ENCODE measurements at places on chromosomes 5 and 9.

DNA sequence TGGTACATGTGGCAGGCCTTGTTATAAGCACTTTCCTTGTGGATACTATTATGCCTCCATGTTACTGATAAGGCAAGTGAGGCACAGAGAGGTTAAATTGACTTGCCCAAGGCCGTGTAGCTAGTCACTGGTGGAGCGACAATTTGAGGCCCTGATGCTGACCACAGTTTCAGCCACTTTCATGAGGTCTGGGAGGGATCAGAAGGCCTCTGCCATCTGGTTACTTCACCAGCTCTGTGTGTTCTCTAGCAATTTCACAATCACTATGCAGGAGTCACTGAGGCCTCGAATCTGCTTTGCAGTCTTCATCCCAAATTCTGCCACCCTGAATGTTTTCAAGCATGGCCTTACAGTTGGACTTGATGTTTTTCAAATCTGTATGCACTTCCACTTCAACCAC, 9.1 kb downstream of the LRRC70 start:
- DNase-seq, result no peak

GRCh38 chr5:83306572-83307241, 164.8 kb upstream of the VCAN start:
- DNase-seq, result no peak

DNA sequence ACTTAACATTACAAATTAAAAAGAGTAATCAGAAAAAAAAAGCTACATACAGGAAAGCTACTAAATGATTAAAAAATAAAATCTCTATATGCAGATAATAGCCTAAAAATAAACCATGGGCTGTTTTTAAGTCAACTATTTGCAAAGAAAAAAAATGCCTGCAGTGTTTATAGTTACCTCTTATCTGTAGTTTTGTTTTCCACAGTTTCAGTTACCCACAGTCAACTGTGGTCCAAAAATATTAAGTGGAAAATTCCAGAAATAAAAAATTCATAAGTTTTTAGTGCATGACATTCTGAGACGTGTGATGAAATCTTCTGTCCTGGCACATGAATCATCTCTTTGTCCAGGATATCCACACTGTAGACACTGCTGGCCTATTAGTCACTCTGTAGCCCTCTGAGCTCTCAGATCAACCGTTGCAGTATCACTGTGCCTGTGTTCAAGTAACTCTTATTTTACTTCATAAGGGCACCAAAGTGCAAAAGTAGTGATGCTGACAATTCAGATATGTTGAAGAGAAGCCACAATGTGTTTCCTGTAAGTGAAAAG, 59.2 kb downstream of the PRELID2 start:
- DNase-seq, result no peak

DNA sequence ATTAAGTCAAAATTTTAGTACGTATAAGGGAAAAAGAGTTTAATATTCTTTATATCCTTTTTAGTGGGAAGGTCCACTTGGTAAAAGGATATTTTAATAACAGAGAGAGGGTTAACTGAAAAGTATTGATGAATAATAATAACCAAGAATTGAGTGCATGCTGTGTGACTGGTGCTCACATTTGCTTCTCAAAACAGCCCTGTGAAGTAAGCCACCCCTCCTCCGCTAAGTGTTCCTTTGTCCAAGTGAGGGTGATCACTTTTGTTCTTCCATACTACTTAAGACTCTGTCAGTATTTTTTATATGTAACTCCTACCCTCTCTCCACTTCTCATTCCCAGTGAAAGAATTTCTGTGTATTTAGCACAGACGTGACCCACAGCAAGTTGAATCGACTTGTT, 51.5 kb downstream of the SLC44A1 start:
- DNase-seq, result no peak

DNA sequence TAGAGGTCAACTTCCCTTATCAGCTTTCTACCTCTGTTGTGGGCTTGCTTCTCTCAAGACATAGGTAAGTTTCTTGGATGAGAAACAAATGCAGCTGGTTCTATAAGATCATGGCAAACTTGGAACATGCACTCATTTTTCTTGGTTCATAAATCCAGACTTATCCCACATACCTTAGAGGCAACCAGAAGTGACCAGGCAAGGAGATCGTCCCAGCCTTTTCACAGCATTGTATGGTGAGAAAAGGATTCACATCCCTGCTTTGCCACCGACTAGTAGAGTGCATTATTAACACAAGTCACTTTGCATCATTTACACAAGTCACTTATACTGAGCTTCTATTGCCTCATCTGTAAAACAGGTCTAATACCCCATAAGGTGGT, 35.4 kb downstream of the LHFPL2 start:
- DNase-seq, result no peak

- no peak for DNase-seq
These were observed 398.1 kb downstream of the EBF1 start for GRCh38 chr5:158701406-158702177.

DNA sequence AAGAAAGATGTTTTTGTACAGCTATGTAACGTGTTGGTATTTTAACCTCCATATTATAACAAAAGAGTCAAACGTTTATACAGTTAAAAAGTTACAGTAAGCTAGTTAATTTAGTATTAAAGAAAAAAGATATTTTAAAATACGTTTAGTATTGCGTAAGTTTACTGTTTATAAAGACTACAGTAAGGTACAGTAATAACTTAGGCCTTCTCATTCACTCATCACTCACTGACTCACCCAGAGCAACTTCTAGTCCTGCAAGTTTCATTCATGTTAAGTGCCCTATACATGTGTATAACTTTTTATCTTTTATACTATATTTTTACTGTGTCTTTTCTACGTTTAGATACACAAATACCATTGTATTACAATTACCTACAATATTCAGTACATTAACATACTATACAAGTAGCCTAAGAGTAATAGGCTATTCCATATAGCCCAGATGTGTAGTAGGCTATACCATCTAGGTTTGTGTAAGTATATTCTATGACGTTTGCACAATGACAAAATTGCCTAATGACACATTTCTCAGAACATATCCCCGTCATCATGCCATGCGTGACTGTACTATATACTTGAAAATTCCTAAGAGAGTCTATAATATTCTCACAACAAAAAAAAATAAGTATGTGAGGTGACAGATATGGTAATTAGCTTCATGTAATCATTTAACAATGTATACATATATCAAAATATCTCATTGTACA, 33.8 kb downstream of the ERP44 start:
- DNase-seq, result no peak

- no peak for DNase-seq
These were observed 190.9 kb downstream of the RFK start for GRCh38 chr9:76203373-76203772.

DNA sequence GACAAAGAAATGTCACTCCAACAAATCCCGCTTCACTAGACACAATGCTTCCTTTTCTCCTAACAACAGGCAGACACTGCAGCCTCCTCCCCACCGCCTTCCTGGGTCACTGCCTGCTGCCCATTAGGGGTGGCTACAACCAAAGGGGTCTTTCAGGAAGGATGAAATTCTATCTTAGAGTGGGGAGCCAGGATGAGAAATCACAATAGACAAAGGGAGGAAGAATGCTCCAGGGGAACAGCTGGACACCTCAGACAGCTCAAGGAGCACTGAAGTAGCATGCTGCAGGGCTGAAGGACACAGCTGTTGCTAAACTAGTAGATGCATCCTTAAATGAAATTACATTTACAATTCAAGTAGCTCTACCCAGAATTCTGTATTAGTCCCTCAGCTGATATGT, 54.2 kb downstream of the PRELID2 start:
- no peak for DNase-seq

- DNase-seq, result no peak
These were observed 30.2 kb downstream of the FOXI1 start for GRCh38 chr5:170135796-170136490.

DNA sequence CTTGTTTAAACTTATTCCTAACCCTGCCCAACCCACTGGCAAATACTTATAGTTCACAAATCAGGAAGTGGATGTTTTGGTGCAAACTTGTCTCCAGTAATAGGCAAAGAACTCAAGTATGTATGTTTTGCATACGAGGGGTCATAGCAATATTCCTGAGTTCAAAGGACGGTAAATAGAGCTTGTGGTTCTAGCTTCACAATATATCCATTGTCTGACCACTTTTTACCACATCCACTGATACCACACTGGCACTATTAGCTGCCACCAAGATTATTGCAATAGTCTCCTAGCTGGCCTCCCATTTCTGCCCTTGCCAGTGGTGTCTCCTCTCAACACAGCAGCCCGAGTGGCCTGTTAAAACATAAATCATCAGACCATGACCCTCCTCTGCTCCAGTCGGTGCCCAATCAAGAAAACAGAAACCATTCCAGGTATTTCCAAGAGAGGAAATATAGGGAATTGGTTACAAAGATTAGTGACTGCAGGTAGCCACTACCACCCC, 17.0 kb downstream of the GRXCR2 start:
- no peak for DNase-seq

GRCh38 chr5:62695274-62695673, 116.7 kb downstream of the LRRC70 start:
- DNase-seq, result no peak

DNA sequence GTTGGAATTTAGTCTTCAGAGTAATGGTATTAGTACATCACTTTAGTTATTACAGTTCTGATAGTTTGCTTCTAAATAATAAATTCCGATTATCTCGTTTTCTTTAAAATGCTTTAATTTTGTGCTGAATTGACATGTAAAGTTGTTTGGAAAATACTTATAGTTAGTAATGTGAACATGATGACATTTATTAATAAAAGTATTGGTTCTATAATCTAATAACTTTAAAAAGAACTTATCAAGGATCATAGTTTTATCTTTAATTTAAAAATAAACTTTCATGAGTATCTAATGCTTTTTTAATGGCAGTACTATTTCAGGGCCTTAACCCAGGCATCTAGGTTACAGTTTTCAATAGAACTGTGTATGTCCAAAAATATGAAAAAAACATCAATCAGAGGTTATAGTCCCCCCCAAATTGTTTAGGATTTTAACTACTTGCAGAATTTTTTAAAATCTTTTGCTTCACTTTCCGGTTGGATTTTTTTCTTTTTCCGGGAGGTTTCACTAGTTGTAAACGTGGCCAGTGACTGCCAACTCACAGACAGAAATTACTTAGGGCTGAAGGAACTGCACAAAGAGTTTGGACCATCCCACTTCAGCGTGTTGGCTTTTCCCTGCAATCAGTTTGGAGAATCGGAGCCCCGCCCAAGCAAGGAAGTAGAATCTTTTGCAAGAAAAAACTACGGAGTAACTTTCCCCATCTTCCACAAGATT, 680 bp downstream of the GPX8 start:
- no peak for DNase-seq

DNA sequence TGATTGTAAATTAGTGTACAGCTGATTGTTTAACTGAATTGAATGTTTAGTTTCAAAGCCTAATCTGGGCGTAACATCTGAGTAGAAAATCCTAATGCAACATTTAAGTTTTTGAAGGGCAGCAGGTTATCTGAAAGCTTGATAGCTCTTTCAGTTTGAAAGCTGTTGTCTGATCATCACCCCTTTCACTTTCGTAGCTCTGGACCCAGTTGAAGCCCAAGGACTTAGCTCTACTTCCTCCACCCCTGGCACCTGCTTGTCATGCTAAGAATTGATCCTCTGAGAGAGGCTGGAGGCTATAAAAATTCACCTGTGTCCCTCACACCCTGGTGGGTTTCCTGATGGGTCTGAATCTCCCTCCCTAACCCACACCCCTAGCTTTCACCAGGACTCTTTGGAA, 86.0 kb downstream of the ZFAND5 start:
- DNase-seq, result no peak

Data from substantia nigra (tissue), 51 donors.